ENCODE measurements at places on chromosomes 3 and 15.
A peak's percentile ranks its signal among the peaks of the same experiment; 100 is the strongest.

DNA sequence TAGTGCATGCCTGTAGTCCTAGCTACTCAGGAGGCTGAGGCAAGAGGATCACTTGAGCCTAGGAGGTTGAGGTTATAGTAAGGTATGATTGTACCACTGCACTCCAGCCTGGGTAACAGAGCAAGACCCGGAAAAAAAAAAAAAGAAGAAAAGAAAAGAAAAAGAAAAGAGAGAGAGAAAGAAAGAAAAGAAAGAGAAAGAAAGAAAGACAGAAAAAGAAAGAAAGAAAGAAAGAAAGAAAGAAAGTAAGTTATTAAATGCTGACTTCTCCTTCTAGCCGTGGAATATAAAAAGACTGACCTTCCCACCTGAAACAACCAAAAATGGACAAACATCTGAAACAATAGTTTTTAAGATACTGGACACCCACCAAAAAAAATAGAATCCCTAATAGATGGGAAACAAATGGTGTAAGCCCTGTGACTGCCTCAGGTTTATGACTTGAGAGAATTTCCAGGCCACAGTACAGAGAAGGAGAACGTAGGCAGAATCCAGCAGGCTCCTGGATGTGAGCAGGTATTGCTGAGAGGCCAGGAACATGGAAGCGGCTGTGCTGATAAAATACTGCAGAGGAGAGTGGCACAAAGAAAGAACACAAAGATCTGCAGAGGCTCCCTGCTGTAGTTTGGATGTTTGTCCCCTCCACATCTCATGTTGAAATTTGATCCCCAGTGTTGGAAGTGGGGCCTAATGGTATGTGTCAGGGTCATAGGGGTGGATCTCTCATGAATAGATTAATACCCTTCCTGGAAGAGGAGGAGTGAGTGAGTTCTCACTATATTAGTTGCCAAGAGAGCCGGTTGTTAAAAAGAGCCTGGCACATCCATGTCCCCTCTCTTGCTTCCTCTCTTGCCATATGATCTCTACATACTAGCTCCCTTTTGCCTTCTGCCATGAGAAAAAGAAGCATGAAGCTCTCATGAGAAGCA lies 41.8 kb upstream of the PRSS50 start:
- no peak for DNase-seq

DNA sequence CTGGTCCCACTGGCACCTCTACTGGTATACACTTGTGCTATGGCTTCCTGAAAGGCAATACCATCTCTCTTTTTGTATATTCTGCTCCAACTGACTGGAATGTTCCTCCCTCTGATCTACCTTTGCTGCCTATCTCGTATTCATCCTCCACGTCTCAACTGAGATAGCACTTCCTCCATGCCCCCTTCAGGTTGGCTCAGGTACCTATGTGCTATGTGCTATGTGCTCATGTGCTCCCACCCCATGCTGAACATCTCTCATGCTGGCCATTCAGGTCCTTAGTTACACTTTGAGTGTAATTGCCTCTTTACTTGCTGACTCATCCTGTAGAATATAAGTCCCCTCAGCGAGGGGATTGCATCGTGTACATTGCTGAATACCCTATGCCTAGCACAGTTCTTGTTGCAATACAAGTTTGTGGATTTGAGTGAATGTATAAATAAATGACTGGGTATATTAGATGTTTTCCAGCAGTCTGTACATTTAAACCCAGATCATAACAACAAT lies 156.9 kb downstream of the SOX2 start:
- DNase-seq: no peak

GRCh38 chr3:198046120-198046857 lies 86.3 kb downstream of the LMLN start:
- no peak for DNase-seq

GRCh38 chr15:45254405-45254804 lies 2.4 kb downstream of the SLC28A2 start:
- peak; percentile 10 for DNase-seq

DNA sequence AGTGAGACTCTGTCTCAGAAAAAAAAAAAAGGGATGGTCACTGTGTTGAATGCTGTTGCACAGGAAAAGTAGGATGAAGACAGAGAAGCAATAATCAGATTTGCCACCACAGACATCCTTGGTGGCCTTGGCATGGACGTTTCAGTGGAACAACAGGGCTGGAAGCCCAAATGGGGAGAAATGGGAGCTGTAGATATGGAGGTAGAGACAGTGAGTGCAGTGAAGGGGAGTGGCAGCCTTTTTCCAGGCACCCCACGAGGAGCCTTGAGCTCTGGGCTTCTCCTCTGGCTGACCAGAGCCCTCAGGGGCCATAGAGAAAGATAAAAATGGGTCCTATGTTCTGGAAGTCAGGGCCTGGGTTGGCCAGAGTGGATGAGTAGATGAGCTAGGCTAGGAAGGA lies 12.3 kb upstream of the DOCK3 start:
- no peak for DNase-seq

DNA sequence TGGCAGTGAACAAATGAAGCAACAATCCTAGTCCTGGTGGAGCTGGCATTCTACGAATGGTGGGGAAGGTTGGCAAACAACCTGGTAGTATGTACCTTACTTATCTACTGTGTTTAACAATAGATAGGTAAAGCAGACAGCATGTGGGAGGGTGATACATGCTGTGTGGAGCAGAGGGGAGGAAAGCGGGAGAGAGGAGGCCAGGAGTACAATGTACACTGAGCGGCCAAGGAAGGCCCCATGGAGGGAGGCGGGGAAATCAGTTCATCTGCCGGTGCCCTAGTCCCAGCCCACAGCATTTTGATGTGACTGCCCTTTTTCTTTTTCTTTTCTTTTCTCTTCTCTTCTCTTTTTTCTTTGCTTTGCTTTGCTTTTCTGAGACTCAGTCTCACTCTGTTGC lies 5.3 kb upstream of the RHCG start:
- no peak for DNase-seq

All from fibroblast of skin of left quadriceps (primary cell).